ENCODE measurements at places on chromosomes 2 and 18.

GRCh38 chr2:155701721-155702120 is 630.8 kb downstream of the NR4A2 start:
- no peak for DNase-seq

- no peak for DNase-seq
Measured at GRCh38 chr2:233439191-233439590, 84.9 kb downstream of the DGKD start.

- peak; percentile 51 for DNase-seq
Measured at GRCh38 chr2:215736653-215737290, 276.6 kb downstream of the MREG start.

GRCh38 chr2:52475590-52475989 is 1292.0 kb upstream of the CHAC2 start:
- no peak for DNase-seq
